Amniotic stem cell (primary cell): ENCODE measurements at places on chromosomes 3 and 15.

- DNase-seq, result no peak
Observed at GRCh38 chr3:56787784-56788256, 13.9 kb downstream of the ARHGEF3 start.

DNA sequence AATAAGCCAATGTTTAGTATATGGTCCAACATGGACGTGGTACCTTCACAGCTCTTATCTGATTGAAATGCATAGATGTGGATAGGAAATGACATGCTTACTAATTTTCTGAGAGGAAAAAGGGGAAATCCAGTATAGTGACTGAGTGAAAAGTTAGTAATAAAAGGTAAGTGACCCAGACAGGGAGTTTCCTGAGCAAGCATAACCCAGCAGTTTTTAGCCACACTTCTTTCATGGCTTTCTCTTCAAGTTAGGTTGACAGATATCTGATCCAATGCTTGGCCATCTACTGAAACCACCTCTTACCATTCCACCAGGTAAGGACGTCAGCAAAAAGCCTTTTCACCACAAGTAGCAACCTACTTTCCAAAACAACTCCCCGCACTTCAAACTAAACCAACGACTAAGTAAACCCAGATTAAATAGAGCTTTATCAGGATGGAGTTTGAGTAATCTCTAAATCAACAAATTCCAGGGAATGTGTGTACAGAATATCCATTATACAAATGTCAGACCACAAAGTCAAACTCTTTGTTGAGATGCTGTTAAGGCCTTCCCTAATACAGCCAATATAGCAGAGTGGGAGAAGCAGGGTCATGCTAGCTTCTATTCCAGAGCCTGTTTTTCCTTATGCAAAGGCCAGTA is 329.7 kb downstream of the RORA start:
- no peak for DNase-seq

GRCh38 chr3:113148284-113148683 is 63.1 kb upstream of the BOC start:
- DNase-seq, result no peak

- no peak for DNase-seq
Observed at GRCh38 chr3:127273206-127273605, 14.6 kb downstream of the PRR20G start.

- no peak for DNase-seq
Observed at GRCh38 chr15:59345326-59345725, 27.3 kb downstream of the MYO1E start.

DNA sequence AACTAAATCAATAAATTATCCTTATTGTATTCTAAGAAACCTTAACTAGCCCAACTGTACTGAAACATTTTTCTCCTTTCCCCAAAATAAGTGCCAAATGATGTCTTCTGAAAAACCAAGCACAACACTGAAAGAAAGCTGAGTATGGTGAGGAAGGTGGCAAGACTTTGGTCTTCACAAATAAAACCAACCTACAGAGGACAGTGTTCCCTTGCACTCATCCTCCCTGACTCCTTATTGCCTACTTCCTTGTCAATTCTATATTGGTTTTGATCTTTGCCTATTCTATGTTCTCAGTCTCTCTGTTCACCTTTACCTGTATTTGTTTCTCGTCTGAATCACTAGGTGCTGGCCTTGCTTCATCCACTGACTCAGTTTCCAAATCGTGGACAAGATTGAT is 490.1 kb upstream of the ZNF385D start:
- no peak for DNase-seq

DNA sequence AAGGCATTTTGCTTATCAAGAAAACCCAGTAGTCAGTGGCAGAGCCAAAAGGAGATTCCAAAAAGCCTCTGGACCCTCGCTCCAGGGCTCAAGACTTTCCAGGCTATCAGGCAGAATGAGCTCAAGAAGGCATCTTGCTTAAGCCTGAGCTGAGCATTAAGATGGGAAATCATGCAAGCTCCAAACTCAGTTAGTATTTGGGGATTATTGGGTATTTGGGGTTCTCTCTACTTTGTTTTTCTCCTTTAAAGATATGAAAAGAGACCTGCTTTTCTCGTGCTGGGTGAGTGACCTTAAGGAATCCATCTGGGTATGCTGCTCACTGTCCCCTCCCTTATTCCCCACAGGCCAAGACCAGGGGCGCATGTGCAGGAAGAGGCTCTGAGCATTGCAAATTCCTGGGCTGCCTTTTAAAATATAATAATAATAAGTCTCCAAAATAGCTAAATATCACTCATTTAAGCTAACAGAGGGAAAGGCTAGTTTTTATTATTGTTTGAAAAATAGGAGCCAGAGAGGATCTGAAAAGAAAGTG is 75.4 kb upstream of the HACD2 start:
- no peak for DNase-seq

GRCh38 chr15:92011611-92012367 is 158.3 kb downstream of the SLCO3A1 start:
- DNase-seq, result no peak

GRCh38 chr15:45091576-45091975 is 22.4 kb downstream of the DUOX2 start:
- DNase-seq, result no peak

- DNase-seq, result no peak
Observed at GRCh38 chr3:186032321-186032720, 76.6 kb downstream of the ETV5 start.

- no peak for DNase-seq
Observed at GRCh38 chr3:126103121-126104027, 19.4 kb upstream of the SLC41A3 start.

DNA sequence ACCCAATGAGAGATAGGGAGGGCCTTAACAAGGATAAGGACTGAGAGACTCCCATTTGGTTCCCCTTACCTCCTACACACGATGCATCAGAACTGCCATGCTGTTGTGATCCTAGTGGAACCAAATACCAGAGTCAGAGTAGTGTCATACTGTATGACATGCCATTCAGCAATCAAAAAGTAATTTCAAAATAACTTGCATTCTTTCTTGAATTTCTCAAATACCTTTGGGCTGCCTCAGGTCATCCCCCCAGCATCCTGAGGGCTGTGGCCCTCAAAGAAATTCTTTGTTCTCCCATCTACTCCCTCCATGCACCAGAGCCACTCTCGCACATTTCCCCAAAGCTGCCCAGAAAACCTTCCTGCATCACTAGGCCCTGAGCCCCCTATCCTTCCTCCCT is 68.9 kb upstream of the PPP2R3A start:
- DNase-seq, result no peak

DNA sequence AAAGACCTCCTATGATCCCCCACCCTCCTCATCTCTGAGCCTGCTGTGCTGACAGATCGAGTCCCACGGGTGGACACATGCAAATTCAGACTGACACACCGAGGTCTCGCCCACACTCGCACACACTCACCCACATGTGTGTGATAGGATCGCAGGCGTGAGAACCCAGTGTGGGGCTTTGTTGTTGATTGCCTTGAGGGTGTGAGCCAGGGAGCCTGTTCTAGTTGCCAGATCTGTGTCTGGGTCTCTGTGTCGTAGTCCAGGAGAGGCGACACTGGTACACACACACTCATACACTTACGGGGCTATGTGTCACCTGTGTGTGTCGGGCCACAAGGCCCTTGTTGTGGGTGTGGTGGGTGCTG is 2.0 kb downstream of the EPHB3 start:
- DNase-seq, result no peak

DNA sequence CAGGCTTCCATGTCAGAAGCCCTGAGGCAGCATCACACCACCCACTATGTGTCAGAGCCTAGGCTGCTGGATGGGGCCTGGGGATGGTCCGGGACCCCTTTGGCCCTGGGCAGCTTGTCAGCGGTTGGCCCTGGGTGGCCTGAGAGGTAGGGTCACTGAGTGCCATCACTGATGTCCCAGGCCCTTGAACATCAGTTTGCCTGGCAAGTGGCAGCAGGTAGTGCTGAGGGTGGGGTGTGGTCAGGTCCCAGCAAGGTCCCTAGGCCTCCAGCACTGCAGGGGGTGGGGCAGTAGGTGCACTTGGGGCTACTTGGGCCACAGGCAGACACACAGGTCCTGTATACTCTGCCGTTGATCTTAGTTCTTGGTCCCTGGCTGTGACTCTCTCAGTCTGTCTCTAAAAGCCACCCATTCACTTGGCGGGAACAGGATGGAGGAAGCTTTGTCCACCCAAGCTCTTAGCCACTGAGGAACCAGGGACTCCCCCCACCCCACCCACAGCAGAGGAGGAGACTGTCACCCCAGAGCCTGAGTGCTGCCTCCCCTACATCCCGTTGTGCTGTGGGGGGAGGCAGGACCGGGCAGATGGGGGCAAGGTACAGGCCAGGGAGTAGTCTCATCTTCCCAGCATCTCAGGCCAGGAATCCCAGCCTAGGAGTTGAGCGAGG is 5.8 kb downstream of the GNAI2 start:
- no peak for DNase-seq

GRCh38 chr3:31275038-31275572 is 257.6 kb upstream of the STT3B start:
- DNase-seq, result no peak

DNA sequence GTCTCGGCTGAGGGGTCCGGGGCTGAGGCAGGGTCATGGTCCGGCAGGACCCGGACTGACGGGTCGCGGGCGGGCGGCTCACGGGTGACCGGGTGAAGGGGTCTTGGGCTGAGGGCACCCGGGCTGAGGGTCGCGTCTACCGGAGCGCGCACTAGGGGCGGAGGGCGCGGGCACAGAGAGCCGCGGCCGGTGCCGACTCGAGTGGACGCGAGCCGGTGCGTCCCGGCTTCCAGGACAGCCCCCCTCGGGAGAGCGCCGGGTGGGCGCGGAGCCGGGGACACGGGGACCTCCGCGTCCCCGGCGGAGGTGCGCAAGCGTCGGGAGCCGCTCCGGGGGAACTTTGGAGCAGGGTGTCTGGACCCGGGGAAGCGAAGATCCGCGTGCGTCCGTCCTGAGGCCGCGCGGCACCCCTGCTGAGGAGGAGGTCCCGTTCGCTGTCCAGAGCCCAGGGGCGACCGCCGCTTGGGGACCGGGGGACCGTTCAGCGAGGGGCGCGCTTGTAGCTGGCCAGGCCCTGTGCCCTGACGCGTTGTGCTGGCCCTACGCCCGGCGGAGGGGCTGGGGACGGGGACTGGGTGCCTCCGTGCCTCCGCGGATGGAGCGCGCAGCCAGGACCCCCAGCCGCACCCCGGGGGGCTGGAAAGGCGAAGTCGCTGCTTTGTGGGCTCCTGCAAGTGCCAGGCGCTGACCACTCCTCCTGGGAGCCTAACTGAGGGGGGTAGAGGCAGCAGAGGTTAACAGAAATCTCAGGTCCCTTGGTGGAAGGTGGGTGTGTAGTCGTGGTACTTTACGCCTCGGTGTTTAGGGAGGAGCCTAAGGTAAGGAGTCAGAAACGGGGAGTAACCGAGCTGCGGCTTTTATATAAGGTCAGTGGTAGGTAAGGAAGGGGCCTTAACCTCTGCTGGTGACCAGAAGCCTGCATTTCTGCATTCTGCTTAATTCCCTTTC is at the start of gene PPARG:
TSS of gene PPARG (plus strand) at position 889 of the 948 bp plus-strand sequence. CDS start 90,642 bp downstream, outside the sequence.
- DNase-seq, result no peak

DNA sequence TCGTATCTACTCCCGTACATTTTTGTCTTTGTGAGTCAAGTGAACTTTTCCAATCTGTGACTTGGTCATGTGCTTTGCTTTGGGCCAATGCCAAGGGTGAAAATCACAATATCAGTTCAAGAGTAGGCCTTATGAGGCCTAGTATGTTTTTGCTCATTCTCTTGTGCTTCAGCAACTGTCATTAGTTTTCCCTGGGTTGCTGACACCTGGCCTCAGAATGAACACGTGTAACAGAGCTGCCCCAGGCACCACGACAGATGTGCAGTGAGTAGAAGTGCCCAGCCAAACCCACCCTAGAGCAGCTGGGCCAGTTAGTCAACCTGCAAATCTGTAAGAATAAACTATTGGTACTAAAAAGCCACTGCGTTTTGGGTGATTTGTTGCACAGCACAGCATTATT is 460.3 kb upstream of the WNT5A start:
- no peak for DNase-seq

- DNase-seq, result no peak
Observed at GRCh38 chr3:59777667-59778077, 727.8 kb upstream of the CFAP20DC start.

GRCh38 chr3:184022323-184022722 is 4.6 kb upstream of the ABCC5 start:
- no peak for DNase-seq
